ENCODE measurements at places on chromosomes 11 and 22.

DNA sequence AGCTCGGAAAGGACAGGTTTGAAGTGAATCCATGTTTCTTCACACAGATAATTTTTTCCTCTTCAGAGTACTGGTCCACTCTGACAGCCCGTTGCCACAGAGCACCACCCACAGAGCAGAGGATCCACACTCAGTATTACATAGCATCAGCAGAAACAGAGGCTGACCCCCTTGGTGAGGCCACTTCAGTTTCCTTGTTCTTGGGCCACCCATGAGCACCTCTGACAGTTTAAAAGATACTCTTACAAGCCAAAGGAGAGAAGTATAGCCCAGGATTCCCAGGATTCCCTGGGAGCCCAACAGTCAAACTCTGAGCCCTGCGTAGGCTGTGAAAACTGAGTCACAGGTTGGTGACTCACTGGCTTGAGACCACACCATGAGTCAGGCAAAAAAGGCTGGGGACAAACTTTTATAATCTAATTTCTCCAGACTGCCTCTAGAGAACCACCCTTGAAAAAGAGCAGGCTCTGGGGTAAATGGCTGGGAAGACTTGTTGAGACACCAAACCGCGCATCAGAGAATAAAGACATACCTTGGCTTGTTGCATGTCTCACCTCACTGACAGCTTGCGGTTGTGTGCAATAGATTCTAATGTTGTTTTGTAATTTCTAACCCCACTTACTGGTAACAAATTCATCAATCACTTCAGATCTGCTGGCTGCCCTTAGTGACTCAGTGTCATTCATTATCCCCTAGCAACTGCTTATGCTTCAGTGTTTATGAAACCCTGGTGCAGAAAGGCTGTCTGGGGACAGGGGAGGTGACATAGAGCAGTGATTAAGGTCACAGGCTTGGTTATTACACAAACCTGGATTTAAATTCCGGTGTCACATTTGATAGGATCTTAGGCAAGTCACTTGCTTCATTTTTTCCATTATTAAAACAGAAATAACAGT lies 56.9 kb upstream of the PRSS23 start:
- DNase-seq: no peak

GRCh38 chr11:69520186-69520916 lies 38.9 kb downstream of the LINC01488 start:
- no peak for DNase-seq

DNA sequence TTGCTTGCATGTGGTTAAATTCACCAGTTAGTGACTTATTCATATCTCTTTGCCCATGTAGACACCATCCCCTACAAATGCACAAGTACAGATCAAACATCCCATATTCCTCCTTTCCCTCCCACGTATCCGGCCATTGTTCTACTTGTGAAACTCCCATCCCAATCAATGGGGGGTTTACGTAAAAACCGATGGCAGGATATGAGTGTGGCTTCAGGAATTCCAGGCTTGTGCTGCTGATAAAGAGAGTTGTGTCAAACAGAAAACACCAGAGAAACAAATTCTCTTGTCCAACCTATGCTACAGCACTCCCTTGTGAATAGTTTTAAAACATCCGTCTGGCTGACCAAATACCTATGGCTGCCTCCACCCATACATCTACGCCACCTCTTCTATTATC lies 15.5 kb downstream of the FLI1 start:
- no peak for DNase-seq

- no peak for DNase-seq
Observed at GRCh38 chr11:28343304-28344233, 235.4 kb downstream of the METTL15 start.

DNA sequence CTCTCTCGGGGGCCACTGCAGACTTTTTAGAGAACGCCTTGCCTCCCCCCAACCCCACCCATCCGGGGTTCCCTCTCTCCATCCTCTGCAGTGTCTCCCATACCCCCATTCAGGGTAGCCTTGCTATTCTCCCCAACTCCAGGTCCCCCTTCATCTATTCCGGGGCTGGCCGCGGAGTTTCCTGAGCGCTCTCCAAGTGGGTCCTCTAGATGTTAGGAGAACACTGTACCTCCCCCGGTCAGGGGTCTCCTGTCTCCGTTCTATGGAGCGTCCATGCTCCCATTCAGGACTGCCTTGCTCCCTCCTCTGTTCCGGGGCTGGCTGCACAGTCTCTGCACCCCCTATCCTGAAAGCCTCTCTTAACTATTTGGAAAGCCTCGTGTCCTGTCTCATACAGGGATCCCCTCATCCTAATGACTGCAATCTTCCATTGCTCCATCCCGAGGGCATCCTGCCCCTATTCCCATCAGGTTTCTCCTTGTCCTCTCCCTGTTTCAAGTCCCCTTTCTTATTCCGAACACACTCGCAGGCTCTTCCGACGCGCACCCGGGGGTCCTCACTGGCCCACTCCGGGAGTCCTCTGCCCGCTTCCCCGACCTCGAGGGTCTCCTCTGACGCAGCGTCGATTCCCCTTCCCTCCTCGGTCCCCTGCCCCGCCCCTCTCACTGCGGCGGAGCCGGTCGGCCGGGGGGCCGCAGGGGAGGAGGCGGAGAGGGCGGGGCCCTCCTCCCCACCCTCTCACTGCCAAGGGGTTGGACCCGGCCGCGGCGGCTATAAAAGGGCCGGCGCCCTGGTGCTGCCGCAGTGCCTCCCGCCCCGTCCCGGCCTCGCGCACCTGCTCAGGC lies at the start of gene NEFH:
TSS of gene NEFH (plus strand) at position 802 of the 845 bp plus-strand sequence. CDS start 45 bp downstream, outside the sequence.
- no peak for DNase-seq

DNA sequence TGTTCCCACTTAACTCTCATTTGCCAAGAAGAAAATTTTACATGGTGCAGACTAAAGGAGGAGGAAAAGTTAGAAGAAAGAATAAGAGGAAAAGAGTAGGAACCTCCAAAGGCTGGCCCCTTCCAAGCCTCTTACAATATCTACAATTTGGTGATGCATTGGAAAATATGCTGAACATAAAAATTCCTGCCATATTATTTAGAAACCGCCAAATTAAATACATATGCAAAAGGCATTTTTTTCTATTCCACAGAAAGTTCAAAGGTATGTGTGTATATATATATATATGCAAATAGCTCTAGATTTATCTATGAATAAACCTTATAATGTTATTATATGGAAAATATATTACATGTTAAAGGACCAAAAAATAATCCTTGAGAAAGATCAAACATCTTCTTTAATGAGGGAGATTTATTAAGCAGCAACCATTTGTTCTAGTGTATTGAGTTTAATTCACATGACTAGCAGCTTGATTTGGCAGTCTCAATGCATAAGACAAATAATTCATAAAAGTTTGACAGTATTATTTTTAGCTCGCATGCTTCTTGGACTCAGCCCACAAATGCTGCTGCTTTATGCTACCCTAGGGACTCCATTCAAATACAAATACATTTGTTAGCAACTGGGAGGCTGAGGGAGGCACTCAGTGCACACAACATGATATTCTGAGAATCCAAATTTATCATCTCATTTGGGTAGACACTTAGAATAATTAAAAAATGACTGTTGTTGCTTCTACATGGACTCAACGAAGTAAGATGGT lies 184.9 kb downstream of the SBF2 start:
- no peak for DNase-seq

DNA sequence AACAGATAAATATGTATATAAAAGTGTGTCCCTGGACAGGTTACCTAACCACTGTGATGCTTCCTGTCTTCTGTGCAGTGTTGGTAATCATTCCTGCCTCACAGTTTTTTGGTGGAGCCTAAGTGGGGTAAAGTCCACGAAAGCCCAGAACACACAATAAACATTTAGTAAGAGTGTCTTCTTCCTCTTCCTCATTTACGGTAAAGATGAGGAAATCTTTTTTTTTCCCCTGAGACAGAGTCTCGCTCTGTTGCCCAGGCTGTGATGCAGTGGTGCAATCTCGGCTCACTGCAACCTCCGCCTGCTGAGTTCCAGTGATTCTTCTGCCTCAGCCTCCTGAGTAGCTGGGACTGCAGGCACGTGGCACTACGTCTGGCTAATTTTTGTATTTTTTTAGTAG lies 117.1 kb downstream of the LDLRAD3 start:
- DNase-seq: no peak

GRCh38 chr11:121578251-121578976 lies 125.6 kb upstream of the SORL1-AS1 start:
- no peak for DNase-seq

DNA sequence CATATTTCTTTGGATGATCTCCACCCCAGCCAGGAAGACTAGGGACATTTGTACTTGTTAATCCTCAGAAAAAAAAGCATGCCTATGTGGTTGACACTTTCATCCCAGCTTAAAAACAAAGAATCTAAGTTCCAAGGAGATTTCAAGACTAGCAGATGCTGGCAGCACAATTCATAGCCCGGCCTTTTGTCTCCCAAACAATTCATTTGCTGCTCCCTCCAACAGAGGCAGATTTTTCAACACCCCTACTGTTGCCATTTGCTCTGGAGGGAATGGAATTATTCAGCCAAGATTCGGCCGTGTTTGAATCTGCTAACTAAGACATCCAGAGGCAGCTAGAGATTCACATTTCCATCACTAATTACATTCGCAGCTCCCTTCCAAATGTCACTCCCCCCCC lies 15.3 kb downstream of the P2RX3 start:
- DNase-seq: no peak

- DNase-seq: no peak
Observed at GRCh38 chr11:72615329-72615728, 58.9 kb downstream of the PDE2A start.

GRCh38 chr11:126104420-126104819 lies 41.8 kb upstream of the CDON start:
- no peak for DNase-seq

GRCh38 chr11:61353131-61354067 lies 8.3 kb downstream of the CYB561A3 start:
- DNase-seq: no peak

GRCh38 chr22:47130883-47131631 lies 368.6 kb downstream of the TBC1D22A start:
- DNase-seq: no peak

GRCh38 chr11:133331031-133331430 lies 201.3 kb downstream of the OPCML start:
- no peak for DNase-seq

GRCh38 chr22:37892566-37893335 lies 13.3 kb upstream of the MICALL1 start:
- DNase-seq: no peak

- no peak for DNase-seq
Observed at GRCh38 chr11:111941963-111942362, 4.8 kb downstream of the DIXDC1 start.

DNA sequence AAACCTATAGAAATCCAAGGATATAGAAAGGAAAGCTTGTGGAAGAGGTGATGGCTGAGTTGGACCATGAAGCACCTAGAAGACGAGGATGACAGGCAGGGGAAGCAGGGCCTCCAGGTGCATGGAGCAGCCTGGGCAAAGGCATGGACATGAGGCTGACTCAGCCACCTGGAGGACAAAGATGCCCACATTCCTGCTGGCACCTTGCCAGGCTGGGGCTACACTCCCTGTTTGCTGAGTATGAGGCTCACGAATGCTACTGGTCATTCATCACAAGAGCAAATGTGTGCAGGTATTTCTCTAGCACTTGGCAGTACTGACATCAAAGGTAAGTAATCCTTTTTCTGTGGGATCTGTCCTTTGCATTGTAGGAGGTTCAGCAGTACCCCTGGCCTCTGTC lies 7.1 kb upstream of the SCGB2A1 start:
- DNase-seq: no peak

DNA sequence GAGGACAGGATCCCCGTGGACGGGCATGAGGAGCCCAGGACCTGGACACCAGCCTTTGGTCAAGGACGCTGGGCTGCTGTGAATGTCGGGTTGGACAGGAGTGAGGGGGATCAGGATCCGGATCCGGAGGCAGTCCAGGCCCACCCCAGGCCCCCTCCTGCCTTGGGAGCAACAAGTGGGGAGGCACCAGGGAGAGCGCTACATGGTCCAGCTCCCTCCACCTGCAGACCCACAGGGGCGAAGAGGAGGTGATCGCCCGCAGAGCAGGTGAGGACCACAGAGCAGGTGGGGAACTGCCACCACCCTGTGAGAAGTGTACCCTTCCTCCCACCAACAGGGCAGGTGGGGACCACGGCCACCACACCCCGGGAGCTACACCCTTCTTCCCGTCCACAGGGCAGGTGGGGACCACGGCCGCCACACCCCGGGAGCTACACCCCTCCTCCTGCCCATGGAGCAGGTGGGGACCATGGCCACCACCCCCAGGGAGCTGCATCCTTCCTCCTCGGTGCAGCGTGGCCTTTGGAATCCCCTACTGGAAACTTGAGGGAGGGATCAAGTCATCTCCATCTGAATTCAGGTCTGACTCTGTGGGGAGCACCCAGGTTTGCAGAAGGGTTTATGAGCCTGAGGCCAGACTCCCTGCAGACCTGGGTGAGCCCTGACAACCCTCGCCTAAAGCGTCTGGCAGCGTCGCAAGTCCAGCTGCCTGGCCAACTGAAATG lies 141.0 kb downstream of the BRD1 start:
- no peak for DNase-seq

GRCh38 chr22:23496445-23496833 lies 83.7 kb downstream of the IGLL1 start:
- no peak for DNase-seq

DNA sequence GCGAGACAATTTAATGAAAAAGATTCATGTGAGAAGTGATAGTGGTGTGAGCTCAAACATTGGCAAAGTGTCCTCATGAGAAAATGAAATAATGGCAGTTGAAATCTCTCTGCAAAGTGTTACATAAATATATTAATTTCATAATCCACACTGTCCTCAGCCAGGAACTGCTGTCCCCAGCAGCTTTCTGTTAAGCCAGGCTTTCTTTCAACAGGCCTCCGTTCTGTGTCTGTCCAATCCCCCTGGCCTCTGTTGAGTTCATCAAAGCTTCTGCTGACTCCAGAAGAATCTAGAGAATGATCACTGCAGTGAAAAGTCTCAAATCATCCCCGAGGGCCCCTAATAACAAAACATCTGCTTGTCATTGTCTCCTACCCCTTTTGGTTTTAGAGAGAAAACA lies 10.0 kb upstream of the ASCC2 start:
- DNase-seq: no peak

DNA sequence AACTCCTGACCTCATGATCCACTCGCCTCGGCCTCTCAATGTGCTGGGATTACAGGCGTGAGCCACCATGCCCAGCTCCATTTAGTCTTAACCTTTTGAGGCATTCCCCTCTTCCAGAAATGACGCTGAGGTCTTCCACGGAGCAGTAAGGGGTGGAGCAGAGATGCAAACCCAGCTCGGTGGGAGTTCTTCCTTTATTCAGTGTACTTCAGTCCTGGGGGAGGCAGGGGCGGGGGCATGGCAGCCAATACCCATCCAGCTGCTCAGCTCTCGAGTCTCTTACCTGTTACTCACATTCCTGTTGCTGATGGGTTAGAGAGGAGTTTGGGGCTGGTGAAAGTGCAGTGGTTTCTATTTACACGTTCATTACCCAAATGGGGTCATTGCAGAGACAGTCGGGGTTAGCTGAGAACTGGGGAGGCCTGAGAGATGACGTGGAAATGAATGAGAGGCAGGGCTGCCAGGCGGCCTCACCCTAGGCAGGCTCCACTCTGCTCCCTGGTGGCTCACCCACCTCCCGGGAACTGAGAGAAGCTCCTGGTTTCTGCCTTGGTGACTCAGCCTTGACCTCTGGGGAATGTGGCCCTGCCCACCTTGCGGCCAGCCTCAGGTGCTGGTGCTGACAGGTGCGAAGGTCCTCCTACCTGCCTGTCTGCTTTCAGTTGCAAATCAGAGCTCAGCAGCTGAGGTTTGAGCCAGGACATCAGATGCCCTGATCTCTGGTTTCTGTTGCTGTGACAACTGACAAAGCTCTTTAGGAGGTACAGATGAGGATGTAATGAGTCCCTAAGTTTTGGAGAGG lies 13.4 kb upstream of the ST14 start:
- DNase-seq: no peak

All from GM19239 (cell line).